ENCODE measurements at places on chromosomes 2 and 18. TPM values are rescaled to one million over a fixed set of nuclear protein-coding genes. Genes with fewer than 3 reads are reported as not detected.

Gene TEX44
- not detected for total RNA-seq

Gene PLEK
- total RNA-seq: 0.86 TPM

Gene XDH
- total RNA-seq: 0.30 TPM

Gene IL36RN
- not detected for total RNA-seq

Gene CNDP1
- not detected for total RNA-seq

Gene KLHL41
- total RNA-seq: not detected

Gene PCARE
- not detected for total RNA-seq

Gene TIGD1
- 8.8 TPM for total RNA-seq

Gene EIF2AK3
- total RNA-seq: 25.3 TPM

Gene IL1R2
- total RNA-seq: not detected

Gene RASGRP3
- total RNA-seq: 5.2 TPM

Gene ATP9B
- total RNA-seq: 30.0 TPM

Gene PJVK
- 2.3 TPM for total RNA-seq

Gene FASTKD1
- 48.4 TPM for total RNA-seq

Gene DCC
- not detected for total RNA-seq

Gene DES
- not detected for total RNA-seq

Gene LIPG
- not detected for total RNA-seq

Gene PPP1R1C
- not detected for total RNA-seq

Gene SNORC
- 1.6 TPM for total RNA-seq

Gene TMEM247
- total RNA-seq: not detected

Gene ICOS
- total RNA-seq: 40.9 TPM

Gene UGT1A10
- total RNA-seq: not detected

Gene MYO3B
- 1.2 TPM for total RNA-seq

Gene SLC25A12
- total RNA-seq: 27.4 TPM
